ENCODE measurements at places on chromosomes 1 and 21.

- DNase-seq: no peak
Observed at GRCh38 chr1:22619798-22620197, 16.6 kb upstream of the C1QA start.

- DNase-seq: no peak
Observed at GRCh38 chr1:77430966-77431690, 149.3 kb downstream of the AK5 start.

GRCh38 chr1:202568410-202568809 lies 141.8 kb downstream of the SYT2 start:
- DNase-seq: no peak

DNA sequence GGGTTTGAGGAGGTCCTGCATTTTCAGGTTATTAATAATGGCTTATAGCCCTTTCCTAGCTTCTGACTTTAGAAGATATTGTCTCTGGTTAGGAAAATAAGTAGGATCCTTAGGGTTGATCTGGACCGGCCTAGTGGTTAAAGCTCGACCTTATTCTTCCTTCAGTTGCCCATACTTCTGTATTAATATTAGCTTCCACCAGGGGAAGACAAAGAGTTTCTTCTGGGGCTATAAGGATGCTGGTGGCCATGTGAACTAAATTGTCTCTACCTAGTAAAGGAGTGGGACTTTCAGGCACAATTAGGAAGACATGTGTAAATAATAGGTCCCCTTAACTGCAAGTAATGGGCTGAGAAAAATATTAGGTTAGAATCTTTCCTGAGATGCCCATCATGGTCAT lies 20.6 kb upstream of the FCGR2A start:
- no peak for DNase-seq

- no peak for DNase-seq
Observed at GRCh38 chr1:93604411-93604810, 77.2 kb downstream of the BCAR3 start.

DNA sequence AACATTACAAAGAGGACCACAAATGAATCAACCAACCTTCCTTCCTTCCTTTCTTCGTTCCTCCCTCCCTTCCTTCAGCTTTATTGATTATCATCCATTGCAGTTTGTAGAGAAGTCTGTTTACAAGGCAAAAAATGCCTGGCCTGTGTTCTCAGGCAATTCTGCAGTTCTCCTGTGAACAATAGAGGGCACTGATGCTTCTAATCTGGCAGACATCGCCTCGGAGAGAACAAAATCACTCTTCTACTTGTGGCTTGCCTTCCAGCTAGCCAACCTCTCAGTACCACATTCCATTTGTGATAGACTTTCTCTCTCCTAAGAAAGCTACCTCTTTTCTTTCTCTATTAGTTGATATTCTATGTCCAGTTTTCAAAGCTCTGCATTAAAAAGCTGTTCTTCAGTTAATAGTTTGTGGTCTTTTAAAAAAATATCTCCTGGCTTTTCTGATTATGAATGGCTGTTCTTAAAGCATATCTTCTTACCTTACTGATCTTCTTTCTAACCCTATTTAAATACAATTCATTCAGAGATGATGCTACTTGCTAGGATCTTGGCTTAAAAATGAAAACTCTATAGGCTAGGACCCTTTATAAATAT lies 26.9 kb upstream of the ESRRG start:
- no peak for DNase-seq

DNA sequence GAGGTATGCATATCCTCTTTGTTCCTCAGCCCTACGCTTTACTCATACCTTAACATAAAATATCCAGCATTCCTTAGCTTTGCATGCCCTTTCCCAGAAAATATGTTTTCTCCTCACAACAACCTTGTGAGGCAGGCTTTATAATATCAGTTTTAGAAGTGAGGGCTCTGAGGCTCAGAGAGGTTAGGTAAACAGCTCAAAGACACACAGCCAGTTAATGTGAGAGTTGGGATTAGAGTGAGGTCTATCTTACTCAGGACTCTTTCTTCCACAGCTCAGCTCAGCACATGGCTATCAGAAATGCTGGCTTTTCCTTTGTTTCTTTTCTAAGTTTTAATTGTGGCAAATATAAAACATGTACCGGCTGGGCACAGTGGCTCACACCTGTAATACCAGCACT lies 27.9 kb downstream of the CSF1 start:
- no peak for DNase-seq

GRCh38 chr1:84574936-84575335 lies 696 bp upstream of the CTBS start:
- no peak for DNase-seq

- no peak for DNase-seq
Observed at GRCh38 chr1:248823517-248824001, 2.2 kb downstream of the SH3BP5L start.

GRCh38 chr1:45095450-45095849 lies 83.4 kb downstream of the UROD start:
- DNase-seq: no peak

DNA sequence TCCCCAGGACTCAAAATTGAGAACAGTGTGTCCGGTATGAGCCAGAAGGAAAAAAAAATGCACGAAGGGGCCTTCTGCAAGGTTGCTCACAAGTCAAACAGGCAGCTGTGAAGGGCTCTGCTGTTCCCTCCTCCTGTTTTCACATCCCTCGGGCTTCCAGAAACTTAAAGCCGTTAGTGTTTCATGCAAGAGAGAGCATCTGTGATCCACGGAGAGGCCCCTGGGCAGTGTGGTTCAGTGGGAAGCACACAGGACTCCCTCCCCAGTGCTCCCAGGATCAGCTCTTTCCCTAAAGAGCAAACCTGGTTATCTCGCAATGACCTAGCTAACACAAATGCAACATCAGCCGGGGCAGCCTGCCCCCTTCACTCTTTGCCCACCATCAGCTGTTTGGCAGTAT lies 2.9 kb upstream of the MATN1 start:
- DNase-seq: no peak

DNA sequence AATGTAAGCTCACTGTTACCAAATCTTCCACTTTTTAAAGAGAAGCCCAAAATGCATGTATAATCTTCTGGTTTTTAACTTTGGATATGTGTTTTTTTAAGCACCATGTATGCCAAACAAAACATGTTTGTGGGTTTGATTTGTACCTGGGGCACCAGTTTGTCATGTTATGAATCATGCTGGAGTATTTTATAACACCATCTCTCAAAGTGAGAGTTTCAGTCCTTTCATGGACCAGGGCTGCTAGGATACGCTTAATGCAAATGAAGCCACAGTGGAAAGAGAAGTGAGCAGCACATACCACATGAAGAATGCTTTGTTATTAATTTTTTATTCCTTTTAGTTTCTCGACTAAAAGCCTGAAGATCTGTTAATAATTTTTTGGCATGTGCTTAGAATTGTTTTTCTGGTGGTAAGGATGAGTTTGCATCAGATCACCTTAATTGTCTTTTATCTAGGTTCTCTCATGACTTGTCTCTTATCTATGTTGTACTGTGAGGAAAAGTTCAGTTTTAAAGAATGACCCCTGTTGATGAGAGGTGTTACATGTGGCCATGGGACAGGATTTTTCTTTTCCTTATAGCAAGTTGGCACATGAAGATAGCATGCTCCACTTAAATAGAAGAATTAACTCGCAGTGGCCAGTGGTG lies 2.0 kb upstream of the RABGAP1L start:
- no peak for DNase-seq

DNA sequence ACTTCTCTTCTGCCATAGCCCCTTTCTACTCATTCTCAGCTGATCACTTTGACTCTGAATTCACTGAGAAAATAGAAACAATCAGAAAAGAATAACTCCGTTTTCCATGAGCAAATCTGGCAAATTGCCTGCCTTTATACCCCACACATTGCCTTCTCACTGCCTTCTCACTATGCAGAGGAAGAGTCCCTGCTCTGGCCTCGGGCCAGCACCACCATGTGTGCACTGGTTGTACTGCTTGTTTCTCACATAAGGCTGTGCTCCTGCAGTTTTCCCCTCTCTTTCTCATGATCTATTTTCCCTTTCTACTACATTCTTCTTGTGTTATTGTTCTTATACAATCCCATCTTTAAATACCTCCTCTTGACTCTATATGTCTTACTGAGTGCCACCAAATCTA lies 2.3 kb upstream of the HMGCS2 start:
- DNase-seq: no peak

DNA sequence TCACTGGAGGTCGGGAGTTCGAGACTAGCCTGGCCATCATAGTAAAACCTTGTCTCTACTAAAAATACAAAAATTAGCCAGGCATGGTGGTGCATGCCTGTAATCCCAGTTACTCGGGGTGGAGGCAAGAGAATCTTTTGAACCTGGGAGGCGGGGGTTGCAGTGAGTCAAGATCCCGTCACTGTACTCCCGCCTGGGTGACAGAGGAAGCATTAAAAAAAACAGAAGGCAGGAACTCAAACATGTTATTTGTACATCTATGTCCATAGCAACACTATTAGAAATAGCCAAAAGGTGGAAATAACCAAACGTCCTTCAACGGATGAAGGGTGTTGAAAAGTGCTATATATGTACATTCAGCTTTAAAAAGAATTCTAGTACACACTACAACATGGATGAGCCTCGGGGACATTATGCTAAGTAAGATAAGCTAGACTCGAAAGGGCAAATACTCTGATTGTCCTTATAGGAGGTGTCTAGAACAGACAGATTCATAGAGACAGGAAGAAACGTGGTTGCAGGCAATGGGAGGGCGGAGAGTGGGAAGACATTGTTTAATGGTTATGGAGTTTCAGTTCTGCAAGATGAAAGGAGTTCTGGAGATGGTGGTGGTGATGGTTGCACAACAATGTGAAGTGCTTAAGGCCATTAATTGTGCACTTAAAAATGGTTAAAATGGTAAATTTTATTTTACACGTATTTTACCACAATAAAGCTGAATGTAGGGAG lies 19.2 kb downstream of the NLRP3 start:
- no peak for DNase-seq

- DNase-seq: no peak
Observed at GRCh38 chr1:224626042-224626441, 9.9 kb downstream of the CNIH3 start.

- no peak for DNase-seq
Observed at GRCh38 chr1:33713058-33713877, 150.6 kb upstream of the HMGB4 start.

DNA sequence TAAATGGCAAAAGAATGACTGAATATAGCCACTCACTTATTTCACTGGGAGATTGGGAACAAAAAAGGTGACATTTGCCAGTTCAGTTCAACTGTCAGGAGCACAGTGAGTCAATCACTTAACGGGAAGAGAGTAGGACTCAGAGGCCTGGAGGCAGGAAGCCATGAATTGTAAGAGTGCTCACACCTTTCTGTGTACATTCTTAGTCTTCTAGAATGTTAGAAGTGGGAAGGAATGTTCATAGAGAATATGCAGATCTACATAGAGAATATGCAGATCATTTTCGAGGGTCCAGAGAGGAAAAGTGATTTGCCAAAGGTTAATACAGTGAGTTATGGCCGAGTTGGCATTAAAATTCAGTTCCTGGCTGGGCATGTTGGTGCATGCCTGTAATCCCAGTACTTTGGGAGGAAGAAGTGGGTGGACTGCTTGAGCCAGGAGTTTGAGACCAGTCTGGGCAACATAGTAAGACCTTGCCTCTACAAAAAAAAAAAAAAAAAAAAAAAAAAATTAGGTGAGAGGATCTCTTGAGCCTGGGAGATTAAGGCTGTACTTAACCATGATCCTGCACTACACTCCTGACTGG lies 8.3 kb downstream of the IL20 start:
- DNase-seq: no peak

- DNase-seq: no peak
Observed at GRCh38 chr21:42216726-42217572, 2.0 kb upstream of the ABCG1 start.

DNA sequence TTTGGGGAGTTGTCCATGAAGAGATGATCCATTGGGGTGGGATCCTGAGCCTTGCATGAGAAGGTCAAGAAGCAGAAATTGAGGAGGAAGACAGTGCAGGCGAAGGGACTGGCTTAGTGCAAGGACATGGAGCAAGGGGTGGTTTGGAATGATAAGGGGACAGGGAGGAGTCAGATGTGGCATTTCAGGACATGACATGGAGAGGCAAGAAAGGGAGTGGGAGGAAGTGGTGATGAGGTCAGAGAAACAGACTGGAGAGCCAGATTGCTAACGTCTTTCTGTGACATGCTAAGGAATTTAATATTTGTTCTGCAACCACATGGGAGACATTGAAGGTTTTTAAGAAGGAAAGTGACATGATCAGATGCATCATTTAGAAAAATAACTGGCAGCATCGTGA lies 346.8 kb upstream of the FMN2 start:
- DNase-seq: no peak

DNA sequence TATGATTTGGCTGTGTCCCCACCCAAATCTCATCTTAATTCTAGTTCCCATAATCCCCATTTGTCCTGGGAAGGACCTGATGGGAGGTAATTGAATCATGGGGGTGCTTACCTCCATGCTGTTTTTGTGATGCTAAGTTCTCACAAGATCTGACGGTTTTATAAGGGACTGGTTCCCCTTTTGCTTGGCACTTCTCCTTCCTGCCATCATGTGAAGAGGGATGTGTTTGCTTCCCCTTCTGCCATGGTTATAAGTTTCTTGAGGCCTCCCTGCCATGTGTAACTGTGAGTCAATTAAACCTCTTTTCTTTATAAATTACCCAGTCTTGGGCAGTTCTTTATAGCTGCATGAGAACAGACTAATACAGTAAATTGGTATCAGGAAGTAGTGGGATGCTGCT lies 114.1 kb downstream of the ZNF648 start:
- DNase-seq: no peak

DNA sequence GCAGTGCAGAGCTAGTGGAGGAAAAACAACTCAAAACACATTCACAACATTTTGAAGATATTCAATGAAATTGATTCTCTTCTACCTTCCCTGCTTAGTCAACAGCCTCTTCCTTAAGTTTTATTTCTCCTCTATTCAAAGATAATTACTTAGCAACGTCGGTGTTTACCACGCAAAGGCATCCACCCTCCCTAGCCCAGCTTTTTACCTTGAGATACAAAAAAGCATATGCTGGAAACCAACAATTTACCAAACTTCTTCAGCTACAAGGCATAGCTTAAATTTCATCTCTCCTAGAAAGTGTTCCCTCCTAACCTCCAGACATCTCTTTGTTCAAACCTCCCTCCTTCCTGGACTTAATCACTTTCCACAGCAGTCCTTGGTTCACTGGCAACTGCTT lies 102.8 kb upstream of the SOD1 start:
- DNase-seq: no peak

DNA sequence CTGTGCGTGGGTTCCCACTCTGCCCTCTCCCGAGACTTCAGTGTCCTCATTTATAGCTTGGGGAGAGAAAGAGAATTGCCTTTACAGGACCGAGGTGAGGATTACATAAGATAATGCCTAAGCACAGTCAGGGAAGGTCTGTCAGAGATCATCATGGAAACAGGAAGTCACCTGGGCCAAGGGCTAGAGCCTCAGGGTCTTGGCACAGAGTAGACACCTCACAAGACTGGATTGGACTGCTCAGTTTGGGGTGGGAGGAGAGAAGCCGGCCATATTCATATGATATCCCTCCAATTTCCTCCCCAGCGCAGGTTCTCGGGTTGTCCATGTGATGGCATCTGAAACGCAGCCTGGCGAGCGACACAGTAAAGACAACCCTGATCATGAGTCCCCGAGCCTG lies 3.8 kb downstream of the CNR2 start:
- no peak for DNase-seq

- no peak for DNase-seq
Observed at GRCh38 chr1:54069791-54070170, 16.4 kb downstream of the TCEANC2 start.
